IMR-90 (cell line): ENCODE measurements at places on chromosomes 11 and 22. TPM values are rescaled to one million over a fixed set of nuclear protein-coding genes. Genes with fewer than 3 reads are reported as not detected.
A peak's percentile ranks its signal among the peaks of the same experiment; 100 is the strongest.

- no peak overlapping the region for H3K4me3 ChIP-seq
- H3K36me3 ChIP-seq: peaks cover 18% of the 10 kb centered on the region
- no peaks in the 10 kb centered on the region for H3K27me3 ChIP-seq
- no peak overlapping the region for H3K27ac ChIP-seq
- no peak for DNase-seq
Measured at GRCh38 chr22:21948390-21948789, 4.3 kb downstream of the PPM1F start.

DNA sequence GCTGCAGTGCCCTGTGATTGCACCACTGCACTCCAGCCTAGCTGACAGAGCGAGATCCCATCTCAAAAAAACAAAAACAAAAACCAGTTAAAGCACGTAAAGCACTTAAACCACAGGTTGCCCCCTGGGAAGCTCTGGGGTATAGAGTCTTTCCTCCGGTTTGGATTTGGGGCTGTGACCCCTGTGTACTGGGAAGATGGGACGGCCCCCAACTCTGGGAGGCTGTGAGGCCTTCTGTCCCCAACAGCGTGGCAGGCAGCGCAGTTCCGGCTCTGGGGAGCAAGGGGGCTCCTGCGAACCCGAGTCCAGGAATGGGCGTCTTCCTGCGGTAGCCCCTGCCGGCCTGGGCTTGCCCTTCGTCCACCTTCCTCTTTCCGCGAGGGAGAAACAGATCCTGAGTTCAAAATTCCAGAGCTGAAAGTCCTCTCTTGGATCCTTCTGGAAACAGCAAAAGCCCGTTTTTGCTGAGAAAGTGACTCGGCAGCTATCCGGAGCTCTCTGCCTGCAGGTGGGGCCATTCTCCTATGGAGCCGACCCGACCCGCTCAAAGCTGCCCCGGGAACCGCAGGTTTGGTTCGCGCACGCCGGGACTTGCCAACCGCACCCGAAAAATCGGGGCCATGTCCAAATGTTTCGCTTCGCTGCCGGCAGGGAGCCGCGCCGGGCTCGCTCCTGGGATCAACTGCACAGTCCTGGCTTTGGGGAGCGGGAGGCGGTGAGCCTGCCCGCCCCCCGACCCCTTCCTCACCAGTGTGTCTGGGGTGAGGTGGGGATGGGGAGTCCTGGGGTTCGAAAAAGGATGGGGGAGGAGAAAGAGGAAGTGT, 36.3 kb upstream of the POLA2 start:
- DNase-seq: peak; percentile 52
- H3K27me3 ChIP-seq: no peaks in the 10 kb centered on the region
- peak overlapping the region; percentile 19; the same call in 1 of the 2 replicates for H3K4me3 ChIP-seq
- H3K36me3 ChIP-seq: peaks cover 1% of the 10 kb centered on the region; the same call in 1 of the 2 replicates
- H3K4me1 ChIP-seq: peaks cover 10% of the 10 kb centered on the region
- H3K27ac ChIP-seq: peak overlapping the region; percentile 6; the same call in 1 of the 2 replicates

DNA sequence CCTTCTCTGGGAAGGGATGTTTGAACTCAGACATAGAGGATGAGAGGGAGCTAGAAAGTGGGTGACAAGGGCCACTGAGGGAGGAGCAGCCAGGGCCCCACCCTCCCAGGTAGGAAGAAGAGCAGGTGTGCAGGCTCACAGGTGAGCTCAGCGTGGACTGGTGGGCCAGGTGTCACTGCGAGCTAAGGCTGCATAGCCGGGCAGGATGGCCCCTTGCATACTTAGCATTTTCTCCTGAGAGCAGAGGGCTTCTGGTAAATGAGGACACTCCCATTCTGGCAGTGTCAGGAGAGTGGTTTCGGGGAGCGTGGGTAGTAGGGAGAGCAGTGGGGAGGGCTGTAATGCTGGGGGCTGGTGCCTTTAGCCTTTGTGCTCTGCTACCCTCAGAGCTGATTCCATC, 843.4 kb downstream of the TBC1D22A start:
- H3K4me1 ChIP-seq: no peaks in the 10 kb centered on the region
- H3K36me3 ChIP-seq: no peaks in the 10 kb centered on the region
- no peak for DNase-seq
- H3K27me3 ChIP-seq: no peaks in the 10 kb centered on the region

- H3K4me1 ChIP-seq: peaks cover 6% of the 10 kb centered on the region
- H3K27ac ChIP-seq: peak overlapping the region; percentile 24
- peak; percentile 73 for DNase-seq
Measured at GRCh38 chr11:3022300-3022967, 30.3 kb upstream of the NAP1L4 start.

- no peak overlapping the region for H3K4me3 ChIP-seq
- H3K4me1 ChIP-seq: no peaks in the 10 kb centered on the region
Measured at GRCh38 chr22:19707347-19708290, 6.7 kb upstream of the SEPTIN5 start.

GRCh38 chr22:29964776-29965175, 81.8 kb downstream of the MTMR3 start:
- H3K4me3 ChIP-seq: no peak overlapping the region
- H3K27me3 ChIP-seq: no peaks in the 10 kb centered on the region
- peaks cover 2% of the 10 kb centered on the region; the same call in 1 of the 2 replicates for H3K36me3 ChIP-seq
- no peak overlapping the region for H3K27ac ChIP-seq
- no peak for DNase-seq

DNA sequence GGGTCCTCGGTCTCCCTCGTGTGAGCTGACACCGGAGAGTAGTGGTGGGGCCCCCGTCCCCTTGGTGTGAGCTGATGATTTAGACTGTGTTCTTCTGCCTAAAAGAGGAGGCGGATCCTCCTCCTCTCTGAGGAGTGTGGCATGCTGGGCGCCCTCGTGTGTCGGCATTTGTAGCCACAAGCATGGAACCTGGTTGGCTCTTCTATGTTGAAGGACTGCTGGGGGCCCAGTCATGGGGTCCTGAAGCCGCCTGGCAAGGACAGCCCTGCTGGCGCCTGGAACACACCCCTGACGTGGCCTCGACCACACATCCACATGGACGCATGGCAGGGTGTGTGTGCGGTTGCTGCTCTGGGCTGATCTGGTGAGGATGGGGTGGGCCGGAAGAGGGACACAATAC, 50.2 kb downstream of the AP2A2 start:
- no peaks in the 10 kb centered on the region for H3K27me3 ChIP-seq
- H3K4me3 ChIP-seq: no peak overlapping the region
- DNase-seq: peak; percentile 52

DNA sequence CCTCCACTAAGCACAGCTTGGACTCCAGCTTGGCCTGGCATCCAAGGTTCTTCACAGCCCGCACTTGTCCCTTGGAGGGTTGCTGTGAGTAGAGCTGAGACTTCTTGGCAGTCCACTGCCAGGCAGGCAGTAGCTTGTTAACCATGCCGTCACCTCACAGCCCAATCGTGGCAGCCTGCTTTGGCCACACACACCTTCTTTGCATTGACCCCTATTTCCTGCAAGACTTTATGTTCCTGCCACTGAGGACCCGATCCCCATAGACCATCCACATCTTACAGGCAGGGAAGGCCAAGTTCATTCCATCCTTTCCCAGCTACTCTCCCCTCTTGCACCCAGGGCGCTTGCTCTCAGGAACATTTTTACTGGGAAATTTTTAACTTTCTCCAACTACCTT, 2.5 kb upstream of the PYGM start:
- no peak overlapping the region for H3K27ac ChIP-seq
- no peak overlapping the region for H3K4me3 ChIP-seq
- H3K36me3 ChIP-seq: peaks cover 51% of the 10 kb centered on the region
- no peak for DNase-seq
- H3K4me1 ChIP-seq: peaks cover 18% of the 10 kb centered on the region

DNA sequence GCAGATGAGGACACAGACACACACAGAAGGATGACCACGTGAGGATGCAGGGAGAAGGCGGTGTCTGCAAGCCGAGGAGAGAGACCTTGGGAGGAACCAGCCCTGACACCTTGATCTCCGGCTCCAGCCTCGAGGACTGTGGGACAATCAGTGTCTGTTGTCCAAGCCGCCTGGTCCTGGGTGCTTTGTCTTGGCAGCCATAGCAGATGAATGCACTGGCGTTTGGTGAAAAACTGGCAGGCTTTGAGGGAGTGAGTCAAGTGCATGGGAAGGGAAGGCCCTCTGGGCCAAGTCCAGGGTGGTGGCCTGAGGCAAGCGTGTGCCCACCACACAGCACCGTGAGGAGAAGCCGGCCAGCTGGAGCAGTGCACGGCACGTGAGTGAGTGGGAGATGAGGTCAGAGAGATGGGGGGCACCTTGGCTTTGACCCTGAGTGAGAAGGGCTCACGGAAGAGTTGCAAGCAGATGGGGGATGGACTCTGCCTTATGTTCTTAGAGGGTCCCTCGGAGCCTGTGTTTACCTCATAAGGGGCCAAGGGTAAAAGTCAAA, 12.4 kb upstream of the BRSK2 start:
- peaks cover 6% of the 10 kb centered on the region for H3K4me1 ChIP-seq
- H3K27ac ChIP-seq: no peak overlapping the region
- peaks cover 2% of the 10 kb centered on the region; the same call in 1 of the 2 replicates for H3K27me3 ChIP-seq
- no peak for DNase-seq

DNA sequence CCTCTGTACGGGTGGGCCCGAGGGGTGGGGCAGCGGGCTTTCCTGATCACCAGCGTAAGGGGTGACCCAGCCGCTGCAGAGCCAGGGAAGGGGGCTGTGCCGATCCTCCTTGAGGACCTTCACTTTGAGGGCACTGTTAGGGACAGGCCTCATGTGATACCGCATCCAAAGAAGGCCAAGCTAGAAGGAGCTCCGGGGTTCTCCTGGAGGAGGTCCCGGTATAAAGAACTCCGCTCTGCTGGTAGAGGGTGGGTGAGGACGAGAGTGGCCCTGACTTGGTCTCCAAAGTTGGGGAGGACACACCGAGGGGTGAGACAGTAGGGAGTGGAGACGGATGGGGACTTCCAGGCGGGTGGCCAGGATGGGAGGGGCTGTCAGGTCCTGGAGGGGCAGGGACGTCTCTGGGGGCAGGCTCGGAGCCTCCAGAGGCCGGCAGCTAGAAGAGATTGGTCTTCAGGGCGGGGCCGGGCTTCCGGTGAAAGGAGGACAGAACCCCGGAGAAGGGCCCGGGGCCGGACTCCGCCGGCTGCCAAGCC, 4.6 kb downstream of the PHOX2A start:
- H3K27me3 ChIP-seq: peaks cover 39% of the 10 kb centered on the region
- peak; percentile 38 for DNase-seq
- H3K4me1 ChIP-seq: peaks cover 2% of the 10 kb centered on the region; the same call in 1 of the 2 replicates
- peaks cover 34% of the 10 kb centered on the region for H3K36me3 ChIP-seq
- H3K27ac ChIP-seq: no peak overlapping the region
- H3K4me3 ChIP-seq: no peak overlapping the region

DNA sequence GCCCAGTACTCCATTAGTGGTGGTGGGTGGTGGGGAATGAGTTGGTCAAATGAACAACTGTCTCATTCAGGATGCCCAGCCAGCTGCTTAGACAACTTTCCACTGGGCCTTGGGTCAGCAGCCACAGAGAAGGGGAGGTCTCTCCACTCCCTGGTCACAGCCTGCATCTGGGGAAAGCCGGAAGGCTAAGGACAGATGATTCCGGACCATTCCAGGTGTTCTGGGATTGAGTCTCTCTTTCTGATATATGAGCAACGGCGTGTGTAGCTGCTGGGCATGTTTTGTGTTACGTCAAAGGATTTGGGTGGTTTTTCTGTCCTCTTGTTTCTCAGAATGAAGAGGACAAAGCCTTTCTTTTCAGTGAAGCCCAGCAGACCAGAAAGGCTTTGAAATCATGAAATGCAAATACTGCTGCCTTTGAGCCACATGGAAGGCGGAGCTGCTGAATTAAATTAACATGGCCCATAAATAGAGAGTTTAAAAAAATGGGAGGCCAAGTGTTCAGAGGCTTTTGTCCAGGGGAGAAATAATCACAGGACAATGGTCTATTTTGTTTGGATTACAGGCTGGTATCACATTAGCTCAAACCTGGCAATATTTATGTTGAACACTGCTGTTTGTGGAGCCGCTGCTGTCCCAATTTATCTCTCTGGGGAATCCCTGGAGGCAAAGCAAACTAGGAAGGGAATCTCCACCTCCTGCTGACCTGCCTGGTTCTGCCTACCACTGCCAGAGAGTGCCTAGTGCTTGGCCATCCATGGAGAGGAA, 234.4 kb upstream of the E2F8 start:
- DNase-seq: no peak
- H3K4me1 ChIP-seq: no peaks in the 10 kb centered on the region
- no peak overlapping the region for H3K4me3 ChIP-seq
- H3K27ac ChIP-seq: no peak overlapping the region
- no peaks in the 10 kb centered on the region for H3K36me3 ChIP-seq
- peaks cover 50% of the 10 kb centered on the region for H3K27me3 ChIP-seq

DNA sequence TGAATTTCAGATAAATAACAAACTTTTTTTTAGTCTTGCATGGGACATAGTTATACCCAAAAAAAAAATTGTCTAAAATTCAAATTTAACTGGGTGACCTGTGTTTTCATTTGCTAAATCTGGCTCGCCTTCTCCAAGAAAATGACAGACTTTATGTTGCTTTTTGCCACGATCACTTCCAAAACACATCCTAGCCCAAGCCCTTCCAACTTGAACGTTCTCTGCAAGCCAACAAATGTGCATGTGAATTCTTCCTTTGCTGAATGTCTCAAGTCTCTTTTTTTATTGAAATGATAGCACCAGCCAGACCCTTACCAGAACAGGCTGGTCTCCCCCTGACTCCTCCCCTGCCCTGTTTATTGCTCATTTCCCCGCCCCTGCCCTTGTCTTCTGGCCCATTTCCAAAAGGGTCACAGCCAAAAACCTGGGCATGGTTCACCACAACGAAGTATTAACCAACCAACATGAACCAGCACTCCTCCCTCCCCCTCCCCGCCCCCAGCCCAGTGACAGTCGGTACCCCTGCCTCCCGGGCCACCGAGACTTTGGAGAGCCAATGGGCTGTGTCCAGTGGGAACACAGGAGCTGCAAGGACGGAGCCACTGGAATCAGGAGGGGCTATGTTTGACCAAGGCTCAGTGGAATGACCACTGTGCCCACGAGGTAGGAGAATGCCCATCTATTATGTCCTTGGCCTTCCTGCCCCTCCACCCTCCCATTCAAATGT, 63.2 kb downstream of the BTG4 start:
- H3K4me1 ChIP-seq: peaks cover 1% of the 10 kb centered on the region; the same call in 1 of the 2 replicates
- no peaks in the 10 kb centered on the region; the same call in 1 of the 2 replicates for H3K27me3 ChIP-seq
- H3K36me3 ChIP-seq: no peaks in the 10 kb centered on the region
- H3K4me3 ChIP-seq: no peak overlapping the region

- no peaks in the 10 kb centered on the region; the same call in 1 of the 2 replicates for H3K4me1 ChIP-seq
- no peak overlapping the region for H3K4me3 ChIP-seq
- no peaks in the 10 kb centered on the region for H3K36me3 ChIP-seq
Measured at GRCh38 chr22:45631140-45631840, 40.3 kb upstream of the ATXN10 start.

PACSIN3 gene
- 18.9 and 19.2 TPM in 2 replicates for total RNA-seq

MS4A12 gene
- total RNA-seq: not detected in 2 replicates

TSPAN4 gene
- 143 and 161 TPM in 2 replicates for total RNA-seq

TEX54 gene
- total RNA-seq: not detected in 2 replicates

GRAMD4 gene
- 2.7 and 2.8 TPM in 2 replicates for total RNA-seq

ADAMTS8 gene
- under 0.01 TPM in 2 replicates for total RNA-seq

USH1C gene
- total RNA-seq: not detected in 2 replicates
